H9 (cell line): ENCODE measurements at places on chromosomes 6 and 20. TPM values are rescaled to one million over a fixed set of nuclear protein-coding genes. Genes with fewer than 3 reads are reported as not detected.

- H3K4me1 ChIP-seq: no peaks in the 10 kb centered on the region
- H3K4me3 ChIP-seq: no peak overlapping the region
- no peaks in the 10 kb centered on the region for H3K27me3 ChIP-seq
- no peak for DNase-seq
- H3K27ac ChIP-seq: no peak overlapping the region
- no peaks in the 10 kb centered on the region for H3K36me3 ChIP-seq
Observed at GRCh38 chr20:61912665-61913422, 152.8 kb downstream of the TAF4 start.

The OR2H2 gene
- not detected in 2 replicates for total RNA-seq

DNA sequence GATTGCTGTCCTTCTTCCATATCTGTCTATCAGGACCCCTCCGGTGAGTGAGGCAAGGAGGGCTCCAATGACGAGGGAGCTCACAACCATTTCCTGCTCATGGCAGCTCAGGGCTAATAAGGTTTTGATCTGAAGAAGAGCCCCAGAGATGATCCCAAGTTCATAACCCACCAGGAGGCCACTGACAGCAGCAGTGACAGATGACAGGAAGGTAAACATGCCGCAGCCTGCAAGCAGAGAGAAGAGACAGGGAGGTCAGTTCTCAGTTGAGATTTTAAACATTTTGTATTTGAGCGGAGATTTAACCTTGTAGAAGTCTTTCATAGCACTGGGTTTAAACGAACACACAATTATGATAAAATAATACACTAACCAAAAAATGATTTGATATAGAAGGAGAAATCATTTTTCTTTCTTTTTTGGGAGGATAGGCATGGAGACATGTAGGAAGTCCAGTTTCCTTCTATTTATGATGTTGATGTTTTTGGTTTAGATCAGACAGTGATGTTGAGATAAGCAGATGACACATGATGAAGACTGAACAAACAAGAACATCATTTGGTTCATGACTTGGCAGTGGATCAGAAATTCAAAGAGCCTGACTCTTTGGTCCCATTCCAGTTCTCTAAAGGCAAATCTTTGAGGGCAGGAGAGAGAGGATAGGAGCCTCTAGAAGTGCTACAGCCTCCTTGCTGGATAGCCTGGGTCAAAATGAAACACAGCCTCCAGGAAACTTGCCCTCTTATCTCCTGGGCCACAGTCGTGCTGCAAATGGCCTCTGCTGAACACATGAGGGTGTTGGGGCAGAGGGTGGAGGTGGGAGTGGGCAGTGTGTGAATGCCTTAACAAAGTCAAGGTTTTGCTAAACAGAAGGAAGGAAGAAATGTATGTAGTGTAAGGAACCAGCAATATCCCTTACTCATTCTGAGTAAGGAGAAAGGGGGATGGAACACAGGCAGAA lies 22.6 kb downstream of the SLC2A12 start:
- DNase-seq: no peak
- H3K36me3 ChIP-seq: peaks cover 10% of the 10 kb centered on the region
- H3K27me3 ChIP-seq: no peaks in the 10 kb centered on the region
- H3K27ac ChIP-seq: no peak overlapping the region
- H3K4me1 ChIP-seq: no peaks in the 10 kb centered on the region

DNA sequence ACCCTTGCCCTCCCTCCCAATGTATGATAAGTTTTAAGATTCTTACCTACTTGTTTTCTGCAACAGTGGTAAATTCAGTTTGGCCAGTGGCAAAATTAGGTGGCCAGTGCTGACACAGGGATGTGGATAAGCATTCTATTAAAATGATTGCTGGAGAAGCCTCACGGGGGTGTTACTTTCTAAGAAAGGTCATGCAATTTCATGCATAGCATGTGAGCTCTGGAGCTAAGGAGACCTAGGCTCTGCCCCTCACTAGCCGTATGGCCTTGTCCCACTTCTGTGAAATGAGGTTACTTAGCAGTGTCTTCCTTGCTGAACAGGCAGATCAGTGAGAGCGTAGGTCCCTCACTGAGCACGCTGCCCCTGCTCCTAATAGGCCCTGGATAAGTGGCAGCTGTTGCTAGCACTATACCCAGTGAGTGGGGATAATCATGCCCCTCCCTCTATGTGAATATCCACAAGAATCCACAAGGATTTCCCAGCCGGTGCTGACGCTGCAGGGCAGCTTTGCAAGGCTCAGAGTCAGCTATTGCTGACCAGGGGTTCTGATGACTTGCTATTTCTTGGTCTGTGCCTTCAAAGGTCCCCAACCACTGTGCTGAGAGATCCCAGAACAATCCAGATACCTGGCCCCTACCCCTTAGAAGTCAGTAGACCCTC lies 86.5 kb upstream of the MRPS10 start:
- peaks cover 14% of the 10 kb centered on the region for H3K36me3 ChIP-seq
- 0 out of 2 replicates have a peak, but pooled peaks cover 5% of the 10 kb centered on the region for H3K4me1 ChIP-seq
- no peak for DNase-seq

GRCh38 chr6:125922322-125922860 lies 34.2 kb upstream of the HINT3 start:
- no peak for DNase-seq
- peaks cover 2% of the 10 kb centered on the region; the same call in 1 of the 2 replicates for H3K4me1 ChIP-seq
- no peak overlapping the region for H3K4me3 ChIP-seq

The TBC1D22B gene
- total RNA-seq: 12.9 and 14.3 TPM in 2 replicates
